ENCODE measurements at places on chromosomes 1 and 21.

DNA sequence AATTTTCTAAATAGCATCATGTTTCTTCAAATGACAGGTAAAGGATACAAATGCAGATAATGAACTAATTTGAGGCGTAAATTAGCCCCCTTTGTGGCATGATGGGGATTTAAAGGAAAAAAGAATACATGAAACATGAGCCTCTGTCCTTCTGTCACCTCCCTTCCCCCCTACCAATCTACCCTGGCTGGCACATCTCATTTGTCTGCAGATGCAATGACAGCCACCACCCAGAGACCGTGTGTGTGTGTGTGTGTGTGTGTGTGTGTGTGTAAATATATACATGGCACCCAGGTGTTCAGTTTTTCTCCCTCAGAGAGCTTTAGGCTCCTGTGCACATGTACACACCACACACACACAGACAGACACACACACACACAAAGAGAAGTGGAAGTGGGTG lies 451.1 kb downstream of the RWDD3 start:
- no peak for DNase-seq

DNA sequence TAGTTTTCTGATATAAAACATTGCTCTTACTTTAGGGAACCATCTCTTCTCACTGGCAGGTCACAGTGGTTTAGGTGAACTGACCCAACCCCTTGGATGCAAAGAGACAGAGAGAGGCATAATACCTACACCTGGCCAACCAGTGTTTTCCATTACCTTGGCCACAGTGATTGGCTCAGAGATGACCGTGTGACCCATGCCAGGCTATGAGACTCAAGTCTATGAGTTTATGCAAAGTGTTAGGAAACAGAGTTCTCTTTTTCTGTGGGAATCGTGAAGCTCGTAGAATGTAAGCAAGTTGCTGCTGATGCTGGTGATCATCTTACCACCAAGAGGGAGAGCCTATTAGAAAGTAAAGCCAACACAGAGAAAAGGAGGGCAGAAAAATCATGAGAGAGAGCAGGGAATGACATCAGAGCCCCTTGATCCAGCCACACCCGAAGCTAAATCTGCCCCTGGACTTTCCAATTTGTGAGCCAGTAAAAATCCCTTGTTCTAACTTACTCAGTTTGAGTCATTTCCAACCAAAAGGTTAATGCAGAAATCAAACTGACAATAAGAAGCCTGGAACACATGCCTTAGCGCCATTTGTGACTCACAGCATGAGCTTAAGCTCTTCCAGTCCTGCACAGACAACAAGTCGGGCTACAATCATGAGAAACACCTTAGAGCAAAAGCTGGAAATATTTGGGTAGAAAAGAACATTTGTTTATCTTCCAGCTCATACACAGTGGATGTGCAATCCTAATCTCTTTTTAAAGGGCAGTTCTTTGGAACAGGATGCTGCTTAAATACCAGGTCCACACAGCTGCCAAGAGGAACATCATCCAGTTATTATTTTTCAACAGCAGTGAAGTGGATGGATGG lies 81.3 kb upstream of the KAZN start:
- no peak for DNase-seq

DNA sequence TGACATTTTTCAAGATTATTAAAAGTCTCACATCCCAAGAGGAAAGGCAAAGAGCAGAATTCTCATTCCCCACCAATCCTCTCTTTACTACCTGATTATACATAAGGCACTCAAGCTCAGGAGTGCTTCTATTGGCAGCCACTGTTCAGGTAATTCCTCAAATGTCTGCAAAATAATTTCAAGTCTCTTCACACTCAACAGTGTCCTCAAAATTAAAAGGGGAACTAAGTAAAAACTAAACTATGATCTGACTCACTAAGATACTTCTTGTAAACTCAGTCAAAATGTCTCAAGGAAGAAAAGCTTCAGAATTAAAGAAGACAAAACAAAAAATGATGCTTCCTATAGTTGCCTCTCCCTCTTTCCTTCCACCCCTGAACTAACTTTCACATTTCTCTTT lies 135.6 kb downstream of the GPATCH2 start:
- DNase-seq = no peak

GRCh38 chr1:163471779-163472650 lies 150.3 kb downstream of the NUF2 start:
- no peak for DNase-seq

DNA sequence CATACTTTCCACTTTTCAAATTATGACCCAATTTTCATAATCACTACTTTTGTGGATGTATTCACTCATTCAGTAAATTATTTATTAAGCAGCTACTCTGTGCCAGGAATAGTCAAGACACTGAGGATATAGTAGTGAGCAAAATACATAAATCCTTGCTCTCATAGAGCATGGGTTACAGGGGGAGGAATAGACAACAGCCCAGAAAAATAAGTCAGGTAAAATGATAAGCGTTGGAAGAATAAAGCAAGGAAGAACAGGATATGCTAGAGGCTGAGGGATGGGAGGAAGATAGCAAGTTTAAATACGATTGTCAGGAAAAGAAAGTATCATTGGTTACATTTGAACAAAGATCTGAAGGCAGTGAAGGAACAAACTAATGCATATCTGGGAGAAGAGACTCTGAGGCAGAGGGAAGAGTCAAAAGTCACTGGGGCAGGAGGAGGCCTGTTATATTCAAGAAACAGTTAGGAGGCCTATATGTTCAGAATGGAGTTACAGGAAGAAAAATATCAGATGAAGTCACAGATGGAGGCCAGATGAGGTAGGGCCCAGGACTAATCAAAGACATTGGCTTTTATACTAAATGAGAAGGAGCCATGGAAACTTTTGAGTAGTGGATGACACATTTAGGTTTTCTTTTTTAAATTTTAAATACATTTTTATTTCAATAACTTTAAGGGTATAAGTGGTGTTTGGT lies 42.9 kb downstream of the SEC22B start:
- DNase-seq = no peak

- no peak for DNase-seq
Measured at GRCh38 chr1:153032677-153033308, 1.8 kb downstream of the SPRR1B start.

DNA sequence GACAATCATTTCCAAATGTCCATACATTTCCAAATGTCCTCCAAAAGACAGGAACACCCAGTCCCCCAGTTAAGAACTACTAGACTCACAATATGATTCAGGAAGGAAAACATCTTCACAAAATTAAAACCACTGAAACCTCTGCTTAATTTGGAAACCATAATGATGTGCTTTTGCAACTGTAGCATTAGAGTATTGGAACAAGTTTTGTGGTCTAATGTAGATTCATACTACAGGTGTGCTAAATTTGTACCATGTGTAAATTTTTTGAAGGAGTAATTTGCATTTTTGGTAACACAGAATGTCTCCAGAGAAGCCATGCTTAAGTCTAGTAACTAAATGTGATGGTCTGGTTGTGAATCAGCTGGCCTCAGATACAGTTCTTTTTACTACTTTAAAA lies 129.6 kb downstream of the DPYD start:
- no peak for DNase-seq

DNA sequence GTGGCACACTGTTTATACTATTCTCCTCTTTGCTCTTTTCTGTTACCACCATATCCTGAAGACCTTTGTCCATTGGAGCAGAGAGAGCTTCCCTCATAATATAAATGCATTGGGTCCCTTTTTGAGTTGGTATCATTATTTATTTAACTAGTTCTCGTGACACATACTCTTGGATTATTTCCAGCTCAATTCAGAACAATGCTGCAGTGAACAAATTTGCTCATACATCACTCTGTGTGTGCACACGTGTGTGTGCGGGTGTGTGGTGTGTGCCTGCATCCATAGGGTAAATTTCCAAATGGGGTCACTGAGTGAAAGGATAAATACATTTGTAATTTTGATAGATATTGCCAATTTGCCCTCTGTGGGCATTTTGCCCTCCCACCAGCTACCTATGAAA lies 5.8 kb downstream of the PLA2G2A start:
- DNase-seq = no peak
